ENCODE measurements at places on chromosomes 5 and 9.
A peak's percentile ranks its signal among the peaks of the same experiment; 100 is the strongest.

- no peak for DNase-seq
These were observed 1867.2 kb upstream of the C9orf72 start for GRCh38 chr9:29440449-29440848.

GRCh38 chr5:170597109-170597751, 93.4 kb downstream of the KCNIP1 start:
- peak; percentile 55 for DNase-seq

DNA sequence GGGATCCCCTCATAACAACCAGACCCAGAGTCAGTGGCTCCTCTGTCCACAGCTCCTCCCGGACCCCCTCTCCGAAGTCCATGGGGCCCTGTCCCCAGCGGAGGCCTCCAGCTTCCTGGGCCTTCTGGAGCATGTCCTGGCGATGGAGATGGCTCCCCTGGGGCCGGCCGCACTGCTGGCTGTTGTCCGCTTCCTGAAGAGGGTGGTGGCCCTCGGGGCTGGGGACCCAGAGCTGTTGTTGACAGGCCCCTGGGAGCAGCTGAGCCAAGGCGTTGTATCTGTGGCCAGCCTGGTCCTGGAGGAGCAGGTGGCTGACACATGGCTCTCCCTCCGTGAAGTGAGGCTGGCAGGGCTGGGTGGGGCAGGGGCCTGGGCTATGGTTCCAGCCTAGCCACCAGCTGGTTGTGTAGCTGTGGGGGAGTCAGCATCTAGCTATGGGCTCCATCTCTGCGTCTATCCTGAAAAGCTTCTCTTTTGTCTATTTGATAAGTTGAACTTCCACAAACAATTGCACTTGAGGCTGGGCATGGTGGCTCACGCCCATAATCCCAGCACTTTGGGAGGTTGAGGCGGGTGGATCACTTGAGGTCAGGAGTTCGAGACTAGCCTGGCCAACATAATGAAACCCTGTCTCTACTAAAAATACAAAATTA, 4.7 kb downstream of the ADGRD2 start:
- DNase-seq = no peak

DNA sequence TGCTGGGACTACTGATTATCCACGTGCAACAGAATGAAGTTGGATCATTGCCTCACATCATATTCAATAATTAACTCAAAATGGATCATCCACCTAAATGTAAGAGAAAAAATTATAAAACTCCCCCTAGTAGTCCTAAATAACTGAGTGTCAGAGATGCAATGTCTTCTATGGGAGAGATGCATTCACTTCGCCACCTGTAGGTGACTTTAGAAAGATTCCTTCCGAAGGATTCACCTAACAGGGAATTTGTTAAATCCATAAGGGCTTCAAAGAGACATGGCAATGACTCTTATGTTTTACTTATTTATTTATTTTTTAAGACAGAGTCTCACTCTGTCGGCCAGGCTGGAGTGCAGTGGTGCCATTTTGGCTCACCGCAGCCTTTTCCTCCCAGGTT, 526.0 kb downstream of the MTRR start:
- DNase-seq = no peak

DNA sequence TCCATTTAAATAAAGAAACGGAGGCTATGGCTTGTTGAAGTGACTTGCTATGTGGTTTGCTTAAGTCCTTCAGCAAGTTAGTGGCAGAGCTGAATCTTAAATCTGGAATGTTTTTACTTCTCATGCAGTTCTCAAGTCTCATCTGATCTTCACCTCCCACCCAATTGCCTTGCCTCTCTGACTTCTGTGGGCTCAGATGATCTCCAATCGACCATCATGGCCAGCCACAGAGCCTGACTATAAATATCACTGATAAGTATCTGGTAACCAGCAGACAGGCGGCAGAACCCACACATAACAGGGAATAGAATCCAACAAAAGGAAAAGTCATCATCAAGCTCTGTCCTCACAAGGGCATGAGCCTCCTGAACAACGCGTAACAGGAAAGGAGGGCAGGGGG, 149.9 kb downstream of the FAM114A2 start:
- DNase-seq = no peak

- no peak for DNase-seq
These were observed 14.9 kb upstream of the SPATA24 start for GRCh38 chr5:139418793-139419192.

GRCh38 chr9:134007150-134007549, 15.0 kb upstream of the VAV2 start:
- DNase-seq = no peak

GRCh38 chr5:157177953-157178352, 2.7 kb upstream of the ITK start:
- DNase-seq = peak; percentile 57

GRCh38 chr9:23088932-23089364, 642.3 kb downstream of the DMRTA1 start:
- DNase-seq = no peak

- no peak for DNase-seq
These were observed 36.3 kb upstream of the HAND1 start for GRCh38 chr5:154514331-154514730.

GRCh38 chr9:22528485-22528884, 81.9 kb downstream of the DMRTA1 start:
- DNase-seq = no peak

GRCh38 chr5:177546258-177546741, 8.1 kb downstream of the FAM193B start:
- DNase-seq = no peak

- DNase-seq = no peak
These were observed 43.0 kb downstream of the COL23A1 start for GRCh38 chr5:178547052-178547666.

DNA sequence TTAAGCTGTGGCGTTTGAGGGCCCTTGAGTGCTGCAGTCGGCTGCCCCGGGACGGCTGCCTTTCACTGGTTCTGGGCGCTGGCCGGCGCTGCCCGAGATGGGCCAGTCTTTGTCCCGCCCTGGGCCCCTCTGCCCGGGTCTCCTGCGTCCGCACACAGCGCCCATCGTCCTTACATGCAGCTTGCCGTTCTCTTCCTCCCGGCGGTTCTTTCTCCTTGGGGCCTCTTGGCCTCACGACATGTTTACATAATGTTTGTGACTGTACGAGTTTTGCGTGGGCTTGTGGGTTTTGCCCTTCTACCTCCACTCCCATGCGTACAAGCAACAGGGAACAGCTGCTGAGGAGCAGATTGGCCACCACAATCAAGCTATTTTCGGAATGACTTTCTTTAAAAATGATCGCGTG, 618 bp downstream of the TNPO1 start:
- peak; percentile 39 for DNase-seq

- no peak for DNase-seq
These were observed 10.0 kb downstream of the NAIF1 start for GRCh38 chr9:128056887-128057723.

- DNase-seq = no peak
These were observed 14.4 kb upstream of the CDC20B start for GRCh38 chr5:55187370-55187769.

DNA sequence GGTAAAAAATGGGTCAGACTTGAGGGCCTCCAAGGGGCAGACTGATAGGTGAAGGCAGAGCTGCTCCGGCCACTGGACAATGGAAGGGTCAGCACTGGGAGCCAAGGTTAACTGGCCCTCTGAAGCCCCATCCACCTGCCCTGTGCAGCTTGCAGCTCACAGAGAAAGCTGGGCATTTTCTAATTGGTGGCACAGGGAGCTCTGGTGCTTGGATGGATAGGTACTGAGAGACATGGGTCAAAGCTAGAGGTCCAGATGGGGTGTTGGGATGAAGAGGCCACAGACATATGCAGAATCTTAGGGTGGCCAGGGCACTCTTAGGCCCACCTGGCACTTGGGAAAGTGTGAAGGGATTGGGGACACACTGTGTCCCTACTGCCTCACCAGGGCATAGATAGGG, 29.5 kb upstream of the SARDH start:
- DNase-seq = no peak

- no peak for DNase-seq
These were observed 67.1 kb downstream of the GRAMD2B start for GRCh38 chr5:126490167-126490940.

DNA sequence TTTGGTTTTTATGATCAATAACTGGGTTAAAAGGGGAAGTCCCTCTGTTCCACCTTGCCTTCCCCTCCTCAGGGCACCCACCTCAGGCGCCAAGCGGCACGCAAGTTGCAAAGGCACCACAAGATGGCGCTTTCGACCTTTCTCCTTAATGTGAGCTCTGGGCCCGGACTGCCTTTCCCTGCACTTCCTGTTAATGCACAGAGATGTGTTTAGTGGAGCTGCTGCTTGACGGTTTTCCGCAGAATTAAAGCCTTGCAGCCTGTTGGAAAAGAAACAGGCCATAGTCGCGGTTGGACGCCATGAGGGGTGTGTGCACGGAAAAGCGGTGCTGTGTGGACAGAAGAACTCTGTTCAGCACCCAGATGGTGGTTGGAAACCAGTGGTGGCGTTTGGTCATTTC, 17.9 kb downstream of the CXCL14 start:
- DNase-seq = peak; percentile 86

GRCh38 chr5:176954050-176954449, 52.5 kb downstream of the UIMC1 start:
- DNase-seq = no peak

DNA sequence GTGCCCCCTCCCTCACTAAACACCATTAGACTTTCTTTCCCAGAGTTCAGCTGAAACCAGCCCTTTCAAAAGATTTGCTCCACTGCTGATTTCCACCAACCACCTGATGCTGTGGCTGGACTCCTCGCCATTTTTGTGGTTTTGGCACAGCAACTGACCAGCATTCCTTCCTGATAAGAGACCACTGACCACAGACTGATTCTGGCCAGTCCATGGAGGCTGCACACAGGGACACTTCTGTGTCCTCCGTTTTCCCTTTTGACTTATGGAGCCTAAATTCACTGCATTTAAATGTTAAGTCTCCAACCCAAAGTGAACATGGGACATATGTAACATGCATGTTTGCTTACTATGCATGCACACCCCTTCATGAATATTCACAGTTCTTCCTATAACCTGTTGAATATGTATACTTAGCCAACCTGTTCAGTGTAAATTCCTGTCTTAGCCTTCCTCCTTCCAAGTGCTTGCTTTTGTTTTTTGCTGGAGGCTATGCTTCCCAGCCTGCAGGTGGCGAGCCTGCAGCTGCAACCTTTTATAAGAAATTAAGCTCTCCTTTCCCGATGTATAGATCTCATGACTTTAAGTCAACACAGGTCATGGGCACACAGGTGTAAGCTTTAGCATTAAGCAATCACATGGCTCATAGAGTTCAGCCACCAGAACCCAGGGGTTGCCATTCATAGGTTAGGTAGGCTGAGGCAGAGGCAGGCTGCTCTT, 78.7 kb downstream of the ACTL7B start:
- no peak for DNase-seq

DNA sequence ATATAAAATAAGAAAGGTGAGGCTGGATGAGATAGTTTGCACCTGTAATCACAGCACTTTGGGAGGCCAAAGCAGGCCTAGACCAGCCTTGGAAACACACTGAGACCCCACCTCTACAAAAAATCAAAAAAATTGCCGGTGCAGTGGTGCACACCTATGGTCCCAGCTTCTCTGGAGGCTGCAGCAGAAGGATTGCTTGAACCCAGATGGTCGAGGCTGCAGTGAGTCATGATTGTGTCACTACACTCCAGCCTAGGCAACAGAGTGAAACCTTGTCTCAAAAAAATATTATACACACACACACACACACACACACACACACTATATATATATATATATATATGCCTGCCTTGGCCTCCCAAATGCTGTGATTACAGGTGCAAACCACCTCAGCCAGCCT, 1.3 kb downstream of the SLC35D2 start:
- no peak for DNase-seq

- DNase-seq = no peak
These were observed 582.7 kb downstream of the DTWD2 start for GRCh38 chr5:118405650-118406061.

DNA sequence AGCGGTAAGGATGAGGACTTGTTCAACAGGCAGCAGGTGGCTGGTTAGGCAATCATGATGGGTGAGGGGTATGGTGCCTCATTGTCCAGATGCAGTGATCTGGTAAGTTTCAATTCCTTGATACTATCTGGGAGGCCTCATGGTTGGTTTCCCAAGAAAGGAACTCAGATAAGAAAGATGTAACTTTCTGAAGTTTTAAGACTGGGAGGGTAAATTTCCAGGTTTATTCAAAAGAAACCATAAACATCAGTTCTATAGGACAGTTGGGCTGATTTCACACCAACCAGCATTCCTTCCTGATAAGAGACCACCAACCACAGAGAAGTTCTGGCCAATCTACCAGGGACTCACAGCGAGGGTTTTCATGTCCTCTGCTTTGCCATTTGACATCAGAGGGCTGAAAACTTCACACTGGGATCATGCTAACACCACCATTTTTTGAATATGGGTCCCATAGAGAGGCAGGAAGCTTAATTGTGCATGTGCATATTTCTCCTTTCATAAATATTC, 773 bp upstream of the AGGF1 start:
- DNase-seq = no peak

GRCh38 chr5:157290981-157291711, 25.2 kb downstream of the CYFIP2 start:
- DNase-seq = no peak

- DNase-seq = no peak
These were observed 215.2 kb upstream of the KLF4 start for GRCh38 chr9:107704774-107705173.

DNA sequence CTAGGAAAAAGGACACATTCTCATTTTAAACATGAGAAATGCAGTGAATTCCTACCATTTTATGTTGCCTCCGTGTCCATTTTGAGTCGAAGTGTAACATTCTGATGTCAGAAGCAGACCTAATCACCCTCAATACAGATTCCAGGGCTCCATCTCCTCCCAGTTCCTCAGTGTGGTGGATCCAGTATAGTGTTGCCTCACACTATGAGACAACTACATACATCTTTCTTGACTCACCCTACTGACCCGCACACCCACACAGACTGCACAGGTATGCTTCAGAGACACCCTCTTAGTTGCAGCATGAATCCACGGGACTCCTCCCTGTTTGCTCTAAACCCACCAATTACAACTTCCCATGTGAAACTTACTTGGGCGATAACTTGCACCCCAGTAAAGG, 564.9 kb downstream of the SEMA5A start:
- no peak for DNase-seq

GRCh38 chr5:159051421-159052282, 48.1 kb downstream of the EBF1 start:
- no peak for DNase-seq

- DNase-seq = no peak
These were observed 25.6 kb downstream of the CEP78 start for GRCh38 chr9:78261403-78262001.

- peak; percentile 11 for DNase-seq
These were observed 4.8 kb downstream of the USP20 start for GRCh38 chr9:129840034-129840433.

Measured in activated CD4-positive, alpha-beta T cell treated with anti-CD3 and anti-CD28 coated beads, Interleukin-2, amount 50 U/mL, for 48 hours (primary cell).